ENCODE measurements at places on chromosomes 5 and 9.
A peak's percentile ranks its signal among the peaks of the same experiment; 100 is the strongest.

- no peak for DNase-seq
Measured at GRCh38 chr9:38294220-38294960, 98.1 kb upstream of the ALDH1B1 start.

DNA sequence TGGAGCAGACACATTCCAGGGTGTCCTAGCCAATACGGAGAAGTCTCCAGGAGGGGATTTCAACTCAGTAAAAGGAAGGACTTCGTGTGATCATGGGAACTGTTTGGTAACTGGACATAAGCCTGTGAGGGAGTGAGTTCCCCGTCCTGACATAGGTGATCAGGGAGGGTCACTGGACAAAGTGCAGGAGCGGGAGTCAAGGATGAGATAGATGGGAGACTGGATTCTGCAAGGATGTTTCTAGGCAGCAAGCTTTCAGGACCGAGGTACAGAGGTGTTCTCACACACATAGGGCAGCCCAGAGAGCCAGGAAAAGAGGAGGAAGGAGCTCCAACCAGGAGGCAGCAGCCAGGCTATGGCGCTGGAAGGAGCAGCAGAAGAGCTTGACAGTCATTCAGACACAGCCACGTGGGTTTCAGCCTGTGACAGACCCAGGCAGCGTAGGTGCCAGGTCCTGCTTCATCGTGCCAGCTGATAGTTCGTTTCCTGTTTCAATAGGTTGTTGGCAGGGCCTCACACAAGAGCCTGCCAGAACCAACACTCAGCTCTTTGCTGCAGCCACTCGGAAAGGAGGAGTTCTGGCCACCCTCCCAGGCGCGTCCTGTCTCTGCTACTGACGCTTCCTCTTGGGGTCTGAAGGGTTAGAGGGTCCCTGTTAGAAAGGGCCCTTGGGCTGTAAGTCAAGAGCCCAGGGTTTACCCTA, 84.1 kb downstream of the AMBP start:
- no peak for DNase-seq

GRCh38 chr5:154249826-154250225, 59.3 kb downstream of the GALNT10 start:
- DNase-seq = no peak

DNA sequence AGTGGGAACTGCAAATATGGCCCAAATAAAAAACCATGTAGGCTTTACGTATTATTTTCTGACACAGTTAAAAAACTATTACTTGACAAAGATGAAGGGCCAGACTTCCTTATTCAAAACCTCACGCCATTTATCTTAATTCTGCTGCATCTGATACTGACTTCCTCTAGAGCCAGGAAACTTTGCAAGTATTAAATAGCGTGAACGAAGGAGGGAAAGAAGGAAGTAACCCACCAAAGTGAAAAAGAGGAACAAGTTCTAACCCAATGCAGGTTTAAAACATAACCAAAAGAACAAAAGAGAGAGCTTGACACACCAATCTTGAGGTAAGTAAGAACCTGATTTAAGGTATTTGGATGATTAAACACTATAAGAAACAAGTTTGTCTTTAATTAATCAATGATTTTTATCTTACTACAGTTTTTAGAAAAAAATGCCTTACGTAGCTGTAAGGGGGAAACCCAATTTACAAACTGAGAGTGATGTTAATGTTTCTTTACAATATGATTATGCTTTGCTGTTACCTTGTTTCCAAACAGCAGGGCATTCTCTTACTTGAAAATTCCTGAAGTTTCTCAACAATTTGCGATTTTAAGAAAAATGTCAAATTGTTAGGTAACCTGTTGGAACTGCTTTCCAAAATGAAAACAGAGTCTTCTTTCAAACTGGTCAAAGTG, at the start of gene GAPT:
Gene GAPT, plus strand, starts transcription at position 220 of the 677 bp plus-strand sequence. CDS start 3,102 bp downstream, outside the sequence.
- no peak for DNase-seq

- DNase-seq = no peak
Measured at GRCh38 chr9:70613024-70613768, 198.7 kb upstream of the KLF9 start.

- no peak for DNase-seq
Measured at GRCh38 chr5:140111011-140111858, 2.7 kb upstream of the PURA start.

- DNase-seq = no peak
Measured at GRCh38 chr9:108217431-108218349, 638.1 kb downstream of the ACTL7B start.

DNA sequence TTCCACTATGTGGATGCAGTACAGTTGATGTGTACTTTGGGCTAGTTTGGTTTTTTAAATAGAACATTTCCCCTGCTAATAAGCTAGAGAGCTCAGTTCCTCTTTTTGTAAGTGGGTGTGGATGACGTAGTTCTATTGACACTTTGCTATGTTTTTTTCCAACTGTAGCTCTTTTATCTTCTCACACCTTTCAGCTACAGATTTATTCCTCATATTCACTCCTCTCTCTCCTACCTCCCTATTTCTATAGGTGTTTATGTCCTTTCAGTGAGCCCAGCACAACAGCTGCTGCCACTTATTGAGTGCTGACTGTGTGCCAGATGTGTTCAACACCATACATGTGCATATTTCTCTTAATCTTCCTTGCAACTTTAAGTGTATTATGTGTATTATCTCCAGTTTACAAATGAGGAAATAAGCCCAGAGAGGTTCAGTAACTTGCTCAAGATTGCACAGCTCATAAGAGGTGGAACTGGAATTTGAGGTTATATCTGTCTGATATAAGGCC, 215.7 kb downstream of the SEMA6A start:
- DNase-seq = no peak

DNA sequence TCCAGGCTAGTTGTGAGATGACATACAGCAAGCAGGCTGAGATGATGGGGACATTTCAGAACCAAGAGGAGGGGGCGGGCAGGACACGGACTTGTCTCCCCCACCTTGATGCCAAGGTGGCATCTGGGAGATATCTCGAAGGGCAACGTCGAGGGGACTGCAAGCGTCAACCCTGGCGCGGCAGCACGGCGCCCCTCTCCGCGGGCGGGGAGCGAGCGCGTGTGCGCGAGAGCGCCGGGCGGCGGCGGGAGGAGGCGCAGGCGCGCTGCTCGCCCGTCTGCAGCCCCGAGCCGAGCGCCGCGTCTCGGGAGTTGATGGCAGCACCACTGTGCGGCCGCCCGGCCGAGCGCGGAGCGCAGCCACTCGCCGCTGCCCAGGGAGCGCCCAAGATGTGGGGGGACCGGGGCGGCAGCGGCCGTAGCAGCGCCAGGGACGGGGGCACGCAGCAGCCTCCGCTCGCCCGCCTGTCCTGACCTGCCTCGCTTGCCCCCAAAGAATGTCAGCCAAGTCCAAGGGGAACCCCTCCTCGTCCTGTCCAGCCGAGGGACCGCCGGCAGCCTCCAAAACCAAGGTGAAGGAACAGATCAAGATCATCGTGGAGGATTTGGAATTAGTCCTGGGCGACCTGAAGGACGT, at the start of gene PRR16:
Gene PRR16, plus strand, starts transcription at position 310 of the 636 bp plus-strand sequence.
- peak; percentile 59 for DNase-seq

DNA sequence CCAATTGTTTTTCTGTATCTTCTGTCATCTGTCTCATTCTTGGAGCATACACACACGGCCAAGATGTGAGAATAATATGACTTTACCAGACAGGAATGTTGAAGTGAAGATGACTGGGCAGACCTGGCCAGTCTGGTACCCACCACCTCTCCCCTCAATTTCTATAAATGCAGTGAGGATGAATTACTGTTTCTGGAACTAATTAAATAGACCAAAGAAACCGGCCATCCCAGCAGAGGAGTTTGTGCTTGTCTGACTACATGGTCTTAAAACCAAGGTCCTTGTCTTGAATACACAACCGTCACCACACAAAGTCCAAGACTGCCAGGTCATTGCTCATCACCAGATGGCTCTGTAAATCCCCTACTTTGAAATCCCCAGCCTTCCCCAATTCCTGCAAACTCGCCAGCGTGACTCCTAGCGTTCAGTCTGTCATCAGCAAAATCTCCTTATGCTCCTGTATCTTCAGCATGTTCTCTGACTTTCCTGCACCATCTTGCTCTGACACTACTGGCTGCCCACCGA, 147.2 kb downstream of the PDE4D start:
- peak; percentile 82 for DNase-seq

Measured in PC-9 (cell line).